ENCODE measurements at places on chromosomes 16 and 17. TPM values are rescaled to one million over a fixed set of nuclear protein-coding genes. Genes with fewer than 3 reads are reported as not detected.

The HLF gene
- total RNA-seq: 0.07 TPM

- H3K36me3 ChIP-seq: no peaks in the 10 kb centered on the region
- no peaks in the 10 kb centered on the region for H3K27me3 ChIP-seq
- H3K4me3 ChIP-seq: no peak overlapping the region
- H3K4me1 ChIP-seq: no peaks in the 10 kb centered on the region
Measured at GRCh38 chr17:71339206-71339605, 781.6 kb upstream of the SOX9 start.

The MFAP4 gene
- 3.7 TPM for total RNA-seq

GRCh38 chr16:77359065-77359502, 75.8 kb downstream of the ADAMTS18 start:
- DNase-seq: peak; percentile 69
- H3K4me1 ChIP-seq: peaks cover 7% of the 10 kb centered on the region

The ULK2 gene
- 10.8 TPM for total RNA-seq

GRCh38 chr16:56475201-56475600, 23.8 kb downstream of the OGFOD1 start:
- H3K27ac ChIP-seq: no peak overlapping the region
- DNase-seq: no peak
- H3K4me3 ChIP-seq: no peak overlapping the region
- peaks cover 12% of the 10 kb centered on the region for H3K4me1 ChIP-seq

All from astrocyte (in vitro differentiated cells and primary cell).